GM23248 (cell line): ENCODE measurements at places on chromosomes 16 and 17. TPM values are rescaled to one million over a fixed set of nuclear protein-coding genes. Genes with fewer than 3 reads are reported as not detected.

DNA sequence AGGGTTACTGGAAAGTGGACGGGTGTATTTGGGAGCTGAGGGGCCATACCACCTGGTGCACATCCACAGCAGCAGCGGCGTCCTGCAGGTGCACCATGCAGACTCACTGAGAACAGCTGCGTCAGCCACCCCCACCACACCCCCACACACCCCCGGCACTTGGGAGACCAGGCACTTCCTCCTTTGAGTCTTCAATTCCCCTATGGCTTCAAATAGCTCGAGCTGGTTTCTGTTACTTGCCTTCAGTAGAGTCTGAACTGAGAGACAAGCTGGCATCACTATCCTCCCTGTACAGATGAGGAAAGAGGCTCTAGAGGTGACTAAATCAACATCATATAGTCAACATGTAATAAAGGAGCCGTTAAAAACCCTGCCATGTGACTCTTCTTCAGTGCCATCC, 15.4 kb downstream of the CUEDC1 start:
- no peak overlapping the region for H3K4me3 ChIP-seq
- DNase-seq, result no peak
- H3K4me1 ChIP-seq, result peaks cover 34% of the 10 kb centered on the region
- H3K27ac ChIP-seq, result no peak overlapping the region
- no peaks in the 10 kb centered on the region for H3K36me3 ChIP-seq

DNA sequence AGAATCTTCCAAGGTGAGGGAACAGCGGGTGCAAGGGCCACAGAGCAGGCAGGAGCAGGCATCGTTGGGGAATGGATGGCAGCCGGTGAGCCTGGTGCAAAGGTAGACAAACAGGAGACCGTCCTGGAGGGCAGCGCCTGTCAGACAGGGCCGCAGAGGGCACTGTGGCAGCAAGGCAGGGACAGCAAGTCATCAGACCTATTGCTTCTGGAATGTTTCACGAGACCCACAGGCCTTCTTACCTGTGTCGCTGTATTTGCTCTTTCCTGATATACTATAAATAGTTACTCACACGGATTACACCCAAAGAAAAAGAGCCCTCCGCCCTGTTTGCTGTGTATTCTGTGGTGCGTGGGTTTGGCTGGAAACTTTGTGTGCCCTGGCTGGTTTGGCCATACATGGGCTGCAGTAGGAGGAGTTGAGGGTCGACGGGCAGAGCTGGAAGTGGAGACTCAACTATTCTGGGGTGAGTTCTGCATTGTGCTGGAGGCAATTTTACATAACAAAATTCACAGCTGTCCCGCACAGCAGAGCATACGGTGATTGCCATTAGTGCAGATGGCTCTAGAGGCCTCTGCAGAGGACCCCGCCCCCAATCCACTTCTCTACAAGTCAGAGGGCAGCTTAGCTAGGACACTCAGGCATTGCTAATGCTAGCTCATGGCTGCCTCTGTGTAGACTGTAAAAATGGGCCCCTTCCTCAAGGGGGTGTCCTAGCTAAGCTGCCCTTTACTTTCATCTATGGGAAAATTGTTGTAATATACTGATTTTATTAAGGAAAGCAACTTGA, 18.6 kb upstream of the POLR3E start:
- DNase-seq, result no peak
- H3K36me3 ChIP-seq, result peaks cover 37% of the 10 kb centered on the region
- H3K27me3 ChIP-seq, result no peaks in the 10 kb centered on the region
- no peaks in the 10 kb centered on the region for H3K4me1 ChIP-seq
- H3K4me3 ChIP-seq, result no peak overlapping the region

DNA sequence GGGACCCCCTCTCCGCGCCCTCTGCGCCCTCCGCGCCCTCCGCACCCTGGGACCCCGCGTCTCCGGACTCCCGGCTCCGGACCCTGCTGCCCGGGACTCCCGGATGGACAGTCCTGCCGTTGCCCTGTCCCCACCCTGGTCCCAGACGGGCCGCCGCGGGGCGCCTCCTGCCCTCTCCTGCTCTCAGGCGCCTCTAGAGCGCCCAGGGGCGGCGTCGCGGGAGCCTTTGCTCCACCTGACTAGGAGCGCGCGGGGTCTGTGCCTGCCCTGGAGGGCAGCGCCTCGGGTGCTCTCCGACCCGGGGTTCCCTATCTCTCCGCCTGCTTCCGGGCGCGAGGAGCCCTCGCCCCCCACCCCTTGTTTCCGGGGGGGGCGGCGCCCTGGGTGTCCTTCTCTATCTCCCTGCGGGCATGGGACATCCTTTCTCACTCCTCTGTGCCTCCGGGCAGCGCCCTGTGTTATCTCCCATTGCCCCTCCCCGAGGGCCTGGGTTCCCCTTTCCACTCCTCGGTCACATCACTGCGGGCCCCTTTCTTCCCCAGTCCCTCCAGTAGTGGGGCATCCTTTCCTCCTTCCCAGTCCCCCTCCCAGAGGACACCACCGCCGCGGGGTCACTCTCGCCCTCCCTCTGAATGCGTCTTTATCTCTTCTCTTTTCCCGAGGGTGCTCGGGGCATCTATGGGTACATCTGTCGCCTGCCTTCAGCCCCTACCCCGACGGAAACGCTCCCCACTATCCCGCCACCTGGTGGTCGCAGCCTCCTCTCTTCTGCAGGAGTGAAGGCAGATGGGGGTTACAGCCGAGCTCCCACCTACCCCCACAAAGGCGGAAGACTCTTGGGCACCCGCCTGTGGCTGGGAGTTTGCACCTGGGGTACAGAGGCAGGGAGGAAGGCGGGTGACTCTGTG, 875 bp downstream of the PRKCB start:
- H3K27ac ChIP-seq, result no peak overlapping the region
- no peaks in the 10 kb centered on the region for H3K4me1 ChIP-seq
- H3K36me3 ChIP-seq, result no peaks in the 10 kb centered on the region
- H3K27me3 ChIP-seq, result peaks cover 33% of the 10 kb centered on the region
- no peak overlapping the region for H3K4me3 ChIP-seq

DNA sequence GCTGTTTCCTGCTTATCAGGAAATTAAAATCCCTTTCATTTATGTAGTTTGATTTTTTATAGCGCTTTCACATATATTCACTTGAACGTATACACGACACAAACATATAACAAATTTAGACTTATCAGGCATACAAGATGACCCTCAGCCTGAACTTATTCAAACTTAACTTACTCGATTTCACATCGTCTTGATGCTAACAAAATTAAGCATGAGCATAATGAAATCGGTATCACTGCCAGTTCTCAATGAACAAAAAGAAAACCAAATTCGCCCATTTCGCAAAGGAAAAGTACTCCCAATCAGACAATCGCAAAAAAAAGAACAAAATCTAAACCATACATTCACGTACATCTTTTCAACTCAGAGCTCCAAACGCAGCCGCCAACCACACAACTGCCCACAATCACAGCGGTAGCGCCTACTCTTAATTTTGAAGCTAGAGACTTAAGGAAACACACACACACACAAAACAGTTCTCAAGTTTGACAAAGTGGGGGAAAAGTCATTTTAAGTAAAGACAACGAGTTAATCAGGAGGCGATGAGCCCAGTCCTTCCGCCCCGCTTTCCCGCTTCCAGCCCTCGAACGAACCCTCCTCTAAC, 1.1 kb downstream of the GJC1 start:
- peak overlapping the region; percentile 97 for H3K4me3 ChIP-seq
- no peaks in the 10 kb centered on the region for H3K27me3 ChIP-seq
- no peaks in the 10 kb centered on the region for H3K36me3 ChIP-seq
- peaks cover 17% of the 10 kb centered on the region for H3K4me1 ChIP-seq
- H3K27ac ChIP-seq, result peak overlapping the region; percentile 45
- no peak for DNase-seq

GRCh38 chr17:55746466-55746865, 4.4 kb upstream of the PCTP start:
- DNase-seq, result no peak
- no peak overlapping the region for H3K27ac ChIP-seq
- no peaks in the 10 kb centered on the region for H3K36me3 ChIP-seq
- no peak overlapping the region for H3K4me3 ChIP-seq

DNA sequence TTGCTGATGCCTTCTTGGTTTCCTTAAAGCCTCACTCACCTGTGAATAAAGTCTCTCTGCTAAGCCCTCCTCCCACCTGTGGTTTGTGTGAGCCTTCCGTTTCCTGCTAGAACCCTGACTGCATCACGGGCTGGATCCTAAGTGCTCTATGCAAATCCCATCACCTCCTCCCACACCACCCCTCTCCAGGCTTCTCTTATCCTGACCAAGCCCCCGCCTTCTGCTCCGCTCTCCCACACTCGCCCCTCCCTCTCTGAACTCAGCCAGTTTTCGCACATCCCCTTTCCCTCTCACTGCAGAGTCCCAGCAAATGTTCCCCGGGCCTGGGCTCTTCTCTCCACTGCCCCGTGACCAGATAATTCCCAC, 51.8 kb downstream of the PIMREG start:
- H3K27me3 ChIP-seq, result no peaks in the 10 kb centered on the region
- no peak for DNase-seq
- no peak overlapping the region for H3K27ac ChIP-seq
- H3K4me3 ChIP-seq, result no peak overlapping the region
- no peaks in the 10 kb centered on the region for H3K36me3 ChIP-seq
- H3K4me1 ChIP-seq, result no peaks in the 10 kb centered on the region

- H3K4me3 ChIP-seq, result no peak overlapping the region
- no peaks in the 10 kb centered on the region for H3K27me3 ChIP-seq
- no peak for DNase-seq
- no peak overlapping the region for H3K27ac ChIP-seq
These were observed 403.4 kb downstream of the CDH11 start for GRCh38 chr16:64718486-64718885.

- H3K27me3 ChIP-seq, result peaks cover 4% of the 10 kb centered on the region
- no peaks in the 10 kb centered on the region for H3K4me1 ChIP-seq
- no peak overlapping the region for H3K27ac ChIP-seq
- no peak overlapping the region for H3K4me3 ChIP-seq
These were observed 457.7 kb upstream of the MAF start for GRCh38 chr16:80058214-80058613.

DNA sequence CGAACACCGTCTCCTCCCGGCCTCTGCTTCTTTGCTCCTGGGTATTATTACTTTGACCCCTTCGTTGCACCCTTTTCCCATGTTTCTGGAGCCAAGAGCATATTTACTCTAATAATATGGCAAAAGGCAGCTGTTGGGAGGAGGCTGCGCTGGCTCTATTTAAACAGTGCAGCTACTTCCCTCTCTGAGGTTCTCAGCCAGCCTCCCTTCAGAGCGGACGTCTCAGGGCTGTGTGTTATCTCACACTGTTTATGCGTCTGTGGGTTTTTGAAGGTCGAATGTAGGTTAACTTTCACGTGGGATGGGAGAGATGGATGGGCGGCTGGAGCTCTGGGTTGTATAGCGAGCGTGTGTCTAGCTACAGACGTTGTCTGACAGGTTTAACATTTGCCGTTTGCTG, 45.3 kb downstream of the COX4I1 start:
- H3K27me3 ChIP-seq, result peaks cover 61% of the 10 kb centered on the region
- no peak overlapping the region for H3K27ac ChIP-seq
- H3K4me1 ChIP-seq, result no peaks in the 10 kb centered on the region
- no peak for DNase-seq
- H3K4me3 ChIP-seq, result no peak overlapping the region

DNA sequence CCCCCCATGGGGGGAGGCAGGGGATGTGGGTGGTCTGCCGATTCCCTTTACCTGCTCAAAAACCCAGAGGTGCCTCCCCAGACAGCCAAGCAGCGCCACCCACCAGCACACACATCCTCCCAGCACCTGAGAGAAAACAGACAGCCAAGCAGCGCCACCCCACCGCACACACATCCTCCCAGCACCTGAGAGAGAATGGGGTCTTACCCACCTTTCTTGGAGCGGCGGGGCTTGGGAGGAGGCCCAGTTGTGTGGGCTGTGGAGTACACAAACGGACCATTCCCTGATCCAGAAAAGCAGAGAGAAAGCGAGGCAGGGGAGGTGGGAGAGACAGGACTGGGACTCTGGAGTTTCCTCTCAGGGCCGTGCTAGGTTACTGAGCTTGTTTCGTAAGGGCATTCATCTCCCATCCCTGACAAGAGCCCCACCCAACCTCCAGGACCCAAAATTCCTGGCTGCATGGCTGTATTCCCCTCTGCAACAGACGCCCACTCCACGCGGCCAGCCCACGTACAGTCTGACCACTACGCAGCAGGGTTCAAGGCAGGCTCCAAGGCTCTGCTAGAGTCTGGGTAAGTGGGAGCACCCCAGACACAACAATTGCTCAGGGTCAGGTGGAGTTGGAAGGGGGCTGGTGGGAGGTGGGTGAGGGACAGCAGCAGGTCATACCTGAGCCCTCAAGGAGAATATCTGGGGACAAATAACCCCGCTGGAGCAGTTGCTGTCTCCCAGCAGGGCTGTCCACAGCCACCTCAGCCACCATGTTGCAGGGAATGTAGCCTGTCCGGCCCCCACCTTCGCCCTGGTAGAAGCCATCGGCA, 22.3 kb downstream of the TSPOAP1 start:
- H3K27me3 ChIP-seq, result no peaks in the 10 kb centered on the region
- DNase-seq, result no peak
- H3K27ac ChIP-seq, result no peak overlapping the region
- H3K36me3 ChIP-seq, result no peaks in the 10 kb centered on the region

GRCh38 chr16:22214889-22215288, 8.8 kb downstream of the EEF2K start:
- H3K27me3 ChIP-seq, result no peaks in the 10 kb centered on the region
- H3K27ac ChIP-seq, result no peak overlapping the region
- H3K4me3 ChIP-seq, result no peak overlapping the region
- no peaks in the 10 kb centered on the region for H3K4me1 ChIP-seq

DNA sequence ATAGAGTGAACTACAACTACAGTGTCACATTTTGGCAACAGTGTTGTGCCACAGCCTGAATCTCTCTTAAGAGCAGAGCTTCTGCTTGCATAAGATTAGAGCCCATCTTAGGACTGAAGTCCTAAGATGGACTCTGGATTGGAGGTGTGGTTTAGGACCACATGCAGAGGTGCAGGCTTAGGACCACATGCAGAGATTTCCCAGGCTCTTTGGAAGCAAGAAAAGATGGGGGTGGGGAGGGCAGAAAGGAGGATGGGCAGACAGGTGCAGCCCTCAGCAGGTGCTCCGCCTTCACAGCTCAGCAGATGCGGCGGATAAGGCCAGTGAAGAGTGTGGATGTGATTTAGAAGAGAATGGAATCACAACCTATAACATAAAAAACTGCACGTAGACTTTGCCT, 128.7 kb downstream of the TANGO6 start:
- peaks cover 5% of the 10 kb centered on the region; the same call in 1 of the 2 replicates for H3K36me3 ChIP-seq
- no peak overlapping the region for H3K27ac ChIP-seq
- DNase-seq, result no peak
- H3K4me3 ChIP-seq, result no peak overlapping the region

The KRT9 gene
- not detected in 2 replicates for total RNA-seq

The KLHL10 gene
- 2.3 TPM in 1 of 2 replicates, not detected in the other for total RNA-seq

The COG7 gene
- 15.6 and 16.3 TPM in 2 replicates for total RNA-seq

The WFIKKN2 gene
- not detected in 2 replicates for total RNA-seq

The HES7 gene
- total RNA-seq, result not detected in 2 replicates

The DOC2B gene
- not detected in 2 replicates for total RNA-seq

The MFAP4 gene
- 79.0 and 97.8 TPM in 2 replicates for total RNA-seq

The HSD17B2 gene
- total RNA-seq, result not detected in 2 replicates

The NLRC3 gene
- not detected in 2 replicates for total RNA-seq

The DBNDD1 gene
- total RNA-seq, result 2.0 and 3.1 TPM in 2 replicates
